ENCODE measurements at places on chromosomes 12 and 14. TPM values are rescaled to one million over a fixed set of nuclear protein-coding genes. Genes with fewer than 3 reads are reported as not detected.

SPRYD4 gene
- 1.7 TPM for total RNA-seq

MYF5 gene
- not detected for total RNA-seq

FAM222A gene
- total RNA-seq: 5.1 TPM

FSCB gene
- total RNA-seq: not detected

JPH4 gene
- total RNA-seq: 0.07 TPM

GUCY2C gene
- total RNA-seq: not detected

CPNE8 gene
- 10.7 TPM for total RNA-seq

SEL1L gene
- 27.6 TPM for total RNA-seq

TAS2R31 gene
- total RNA-seq: not detected

FKBP11 gene
- 58.9 TPM for total RNA-seq

BRI3BP gene
- 20.0 TPM for total RNA-seq

P2RX4 gene
- total RNA-seq: 16.7 TPM

KRT6C gene
- not detected for total RNA-seq

GDF3 gene
- total RNA-seq: not detected

KRT73 gene
- not detected for total RNA-seq

OR4E2 gene
- not detected for total RNA-seq

KITLG gene
- total RNA-seq: 14.2 TPM

ASCL1 gene
- not detected for total RNA-seq

KRT4 gene
- 3.9 TPM for total RNA-seq

DNAJC22 gene
- total RNA-seq: 18.4 TPM

KERA gene
- not detected for total RNA-seq

CLEC4A gene
- total RNA-seq: not detected

OR11G2 gene
- total RNA-seq: not detected

LHX5 gene
- total RNA-seq: 0.07 TPM

TEAD4 gene
- total RNA-seq: 45.7 TPM

DAAM1 gene
- 11.3 TPM for total RNA-seq

LRRK2 gene
- total RNA-seq: 1.7 TPM

CCDC38 gene
- 0.09 TPM for total RNA-seq

GLT1D1 gene
- total RNA-seq: not detected

C12orf56 gene
- not detected for total RNA-seq

KRT5 gene
- total RNA-seq: 0.49 TPM

RNASE3 gene
- not detected for total RNA-seq

AP5M1 gene
- total RNA-seq: 21.7 TPM

DNAI7 gene
- 0.18 TPM for total RNA-seq

RD3L gene
- not detected for total RNA-seq

CPNE6 gene
- total RNA-seq: 0.16 TPM

SYNDIG1L gene
- total RNA-seq: not detected

IAPP gene
- total RNA-seq: not detected

MMP19 gene
- total RNA-seq: 0.49 TPM

KRT76 gene
- not detected for total RNA-seq

NEDD1 gene
- 18.5 TPM for total RNA-seq

ACOT6 gene
- total RNA-seq: not detected

TBX3 gene
- total RNA-seq: 40.3 TPM

ANKRD52 gene
- total RNA-seq: 44.6 TPM

SLC7A7 gene
- 20.1 TPM for total RNA-seq
